ENCODE measurements at places on chromosomes 7 and 10.

- no peak for DNase-seq
Measured at GRCh38 chr7:151728746-151729145, 148.2 kb downstream of the PRKAG2 start.

DNA sequence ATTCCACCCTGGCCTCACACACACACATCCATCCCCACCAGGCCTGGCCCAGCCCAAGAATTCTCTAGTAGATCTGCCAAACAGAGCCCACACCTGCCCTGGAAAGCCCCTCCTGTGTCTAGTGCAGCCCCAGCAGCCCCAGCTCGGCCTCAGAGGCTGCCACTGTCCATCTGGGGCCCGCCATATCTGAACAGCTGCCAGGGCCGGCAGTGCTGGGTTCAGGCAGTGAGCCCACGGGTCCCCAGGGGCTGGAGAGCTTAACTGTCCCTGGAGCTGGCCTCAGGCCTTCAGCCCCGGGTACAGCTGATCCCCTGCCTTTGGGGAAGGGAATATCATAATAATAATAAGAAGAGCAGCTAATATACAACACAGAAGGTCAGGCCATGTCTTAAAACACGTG, 574 bp downstream of the MYL10 start:
- DNase-seq, result no peak

DNA sequence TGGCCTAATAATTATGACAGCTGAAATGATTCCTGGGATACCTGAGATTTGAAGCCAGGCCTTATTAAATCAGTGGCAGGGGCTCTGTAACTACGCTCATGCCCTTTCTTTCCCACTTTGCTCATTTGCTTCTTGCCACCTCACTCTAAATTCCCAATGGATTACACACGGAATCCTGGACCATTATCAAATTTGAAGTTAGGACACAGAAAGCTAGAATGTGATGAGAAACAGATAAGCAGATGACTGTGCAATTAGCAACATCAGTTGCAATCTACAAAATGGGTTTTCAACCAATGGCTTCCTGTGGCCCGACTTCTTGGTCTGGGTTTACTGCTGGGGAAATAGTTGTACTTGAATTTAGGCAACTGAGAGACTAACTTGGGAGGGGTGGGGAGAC, 374.3 kb downstream of the INHBA start:
- DNase-seq, result no peak

DNA sequence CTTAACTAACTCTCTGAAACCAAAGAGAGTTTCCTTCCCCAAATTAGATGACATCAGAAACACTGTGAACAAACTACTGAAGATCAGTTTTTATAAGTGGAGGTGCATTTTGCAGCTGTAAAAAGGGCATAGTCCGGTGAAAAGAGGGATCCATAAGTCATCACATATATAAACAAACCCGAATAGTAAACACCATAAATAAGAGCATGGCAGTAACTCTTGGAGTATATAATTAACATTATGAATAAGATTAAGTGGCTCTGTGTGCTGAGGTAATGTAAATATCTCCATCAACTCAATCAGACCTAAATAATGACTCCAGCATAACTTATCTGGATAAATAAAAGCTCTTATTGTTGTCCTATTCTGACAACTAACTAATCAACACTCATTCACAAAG, 43.0 kb upstream of the SHTN1 start:
- DNase-seq, result no peak

DNA sequence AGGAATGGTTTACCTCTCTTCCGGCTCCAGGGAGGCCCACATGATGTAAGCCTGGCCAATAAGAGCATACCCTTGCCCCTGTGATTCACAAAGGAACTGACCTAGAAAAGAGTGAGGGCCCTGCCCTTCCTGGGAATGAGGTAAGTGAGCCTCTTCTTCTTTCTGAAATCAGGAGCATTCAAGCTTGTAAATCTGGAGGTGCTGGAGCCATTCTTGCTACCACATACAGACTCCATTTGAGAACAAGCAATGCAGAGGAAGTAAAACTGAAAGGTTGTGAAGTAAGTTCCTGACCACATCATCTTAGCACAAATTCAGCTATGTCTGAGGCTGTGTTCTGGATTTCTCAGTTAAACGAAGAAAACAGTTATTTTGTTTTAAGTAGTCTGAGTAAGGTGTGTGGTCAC, 132.2 kb downstream of the CD36 start:
- no peak for DNase-seq

DNA sequence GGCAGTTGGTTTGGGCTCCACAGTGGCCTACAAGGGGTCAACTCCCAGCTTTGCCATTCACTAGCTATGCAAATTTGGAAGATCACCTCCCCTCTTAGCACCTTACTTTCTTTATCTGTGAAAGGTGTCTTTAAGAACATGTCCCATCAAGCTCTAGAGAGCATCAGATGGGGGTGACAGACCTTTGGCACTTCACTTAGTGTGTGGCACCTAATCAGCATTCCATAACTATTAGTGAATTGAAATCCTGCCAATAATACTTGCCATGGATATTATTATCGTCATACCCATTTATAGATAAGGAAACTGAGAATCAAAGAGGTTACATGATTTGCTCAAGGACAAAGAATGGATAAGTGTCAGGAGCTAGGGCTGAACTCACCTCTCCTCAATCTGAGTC, 51.9 kb downstream of the PLPP4 start:
- no peak for DNase-seq

GRCh38 chr10:33041783-33042437, 83.9 kb upstream of the ITGB1 start:
- no peak for DNase-seq

- DNase-seq, result no peak
Measured at GRCh38 chr7:121739465-121739864, 133.5 kb upstream of the PTPRZ1 start.

- no peak for DNase-seq
Measured at GRCh38 chr7:5173496-5173895, 16.5 kb upstream of the WIPI2 start.

DNA sequence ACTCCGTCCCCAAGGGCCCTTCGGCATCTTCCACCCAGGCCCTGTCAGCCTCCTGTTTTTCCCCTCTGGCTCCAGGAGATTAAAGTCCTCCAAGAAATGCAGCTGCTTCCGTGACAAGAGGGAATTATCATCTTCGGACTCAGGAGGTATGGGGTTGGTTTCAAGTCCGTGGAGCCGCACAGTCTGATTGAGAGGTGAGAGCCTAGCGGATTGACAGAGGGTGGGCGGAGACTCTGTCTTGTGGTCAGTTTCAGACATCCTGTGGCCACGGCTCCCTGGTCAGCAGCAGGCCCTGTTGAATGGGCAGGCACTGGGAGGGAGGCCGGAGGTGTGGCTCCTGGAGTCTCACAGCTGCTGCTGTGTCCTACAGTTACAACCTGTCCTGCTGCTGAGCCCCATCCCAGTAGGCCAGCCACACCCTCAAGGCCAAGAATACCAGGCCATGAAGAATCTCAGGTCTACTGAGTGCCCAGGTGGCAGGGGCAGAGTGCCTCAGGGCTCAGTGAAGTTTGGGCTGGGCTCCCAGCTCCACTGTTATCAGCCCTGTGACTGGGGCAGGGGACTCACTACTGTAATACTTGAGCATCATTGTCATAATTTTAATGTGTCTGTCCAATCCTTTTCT, 49.3 kb upstream of the ZNF716 start:
- DNase-seq, result no peak

DNA sequence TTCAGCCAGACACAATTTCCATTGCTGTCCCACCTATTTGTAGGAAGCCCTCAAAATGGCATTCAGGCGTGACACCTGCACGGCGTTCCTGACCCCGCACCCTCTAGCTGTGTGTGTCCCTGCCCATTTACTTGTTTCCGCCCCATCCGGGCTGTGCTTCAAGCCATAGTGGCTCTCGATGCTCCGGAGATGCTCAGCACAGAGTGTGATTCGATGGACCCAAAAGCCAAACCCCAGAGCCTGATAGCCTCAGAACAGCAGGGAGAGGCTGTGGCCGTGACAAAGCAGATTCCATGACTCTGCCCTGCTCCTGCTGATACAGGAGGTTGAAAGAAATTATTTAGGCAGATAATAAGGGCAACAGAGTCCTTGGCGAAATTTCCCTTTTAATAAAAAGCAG, 13.4 kb downstream of the BUD31 start:
- no peak for DNase-seq

DNA sequence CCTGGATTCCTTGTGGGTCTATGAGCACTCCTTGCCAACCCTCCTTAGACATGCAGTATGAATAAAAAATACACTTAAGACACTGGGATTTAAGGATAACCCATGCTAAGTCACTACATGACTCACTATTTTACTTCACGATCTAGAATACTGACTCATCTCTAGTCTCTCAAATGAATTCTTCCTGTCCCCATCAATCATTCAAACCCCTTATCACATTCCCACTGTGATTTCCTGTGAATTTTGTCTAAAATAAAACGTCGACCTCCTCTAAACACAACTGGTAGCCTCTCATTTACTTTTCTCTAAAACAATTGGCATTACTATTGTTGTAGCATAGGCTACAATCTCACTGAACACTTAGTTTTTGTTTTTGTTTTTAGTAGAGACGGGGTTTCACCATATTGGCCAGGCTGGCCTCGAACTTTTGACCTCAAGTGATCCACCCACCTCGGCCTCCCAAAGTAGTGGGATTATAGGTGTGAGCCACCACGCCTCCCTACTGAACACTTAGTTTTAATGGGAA, 3.9 kb upstream of the IQUB start:
- no peak for DNase-seq

DNA sequence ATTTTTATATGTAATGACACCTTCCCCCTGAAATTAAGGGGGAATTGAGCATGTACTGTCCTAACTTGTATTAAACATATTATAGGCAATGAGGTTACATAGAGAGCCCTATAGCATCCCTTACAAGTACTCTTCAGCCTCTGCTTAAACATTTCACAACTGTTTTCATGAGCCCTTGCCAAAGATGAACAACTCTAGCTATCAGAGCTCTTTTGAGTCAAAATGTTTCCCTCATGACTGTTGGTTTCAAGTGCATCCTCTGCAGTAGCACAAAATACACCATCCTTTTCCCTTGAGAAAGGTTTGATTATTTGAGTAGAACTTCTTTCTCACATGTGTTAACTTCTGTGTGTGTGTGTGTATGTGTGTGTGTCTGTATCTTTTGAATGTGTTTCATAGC, 1157.6 kb upstream of the CELF2 start:
- no peak for DNase-seq

DNA sequence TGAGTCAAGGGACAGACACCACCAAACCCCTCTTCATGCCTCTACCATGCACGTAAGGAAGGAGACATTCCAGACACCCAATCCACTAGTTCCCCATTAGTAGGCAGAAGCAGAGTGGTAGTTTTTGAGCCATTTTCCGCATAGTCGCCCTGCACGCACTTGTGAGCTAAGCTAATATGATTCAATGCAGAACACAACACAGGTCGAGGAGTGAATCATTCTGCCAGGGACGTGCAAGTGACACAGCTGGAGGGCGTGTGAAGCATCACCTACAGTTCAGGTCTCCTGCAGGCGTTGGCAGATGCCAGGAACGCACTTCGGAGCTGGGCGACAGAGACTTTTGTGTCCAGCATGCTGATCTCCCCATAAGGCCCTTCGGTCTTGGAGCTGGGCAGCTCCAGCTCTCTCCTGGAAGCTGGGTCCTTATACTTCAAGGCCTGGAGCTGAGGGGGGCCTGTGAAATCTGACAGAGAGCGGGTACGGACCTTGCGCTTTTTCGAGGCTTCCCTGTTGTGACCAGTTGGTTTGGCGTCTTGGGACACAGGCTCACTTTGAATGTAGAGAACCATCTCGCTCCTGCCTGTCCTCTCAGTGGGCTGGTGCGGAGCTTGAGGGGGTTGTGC, 102.4 kb downstream of the SVIL start:
- DNase-seq, result no peak
